Right cardiac atrium (tissue), 5 donors: ENCODE measurements at places on chromosomes 7 and 10. TPM values are rescaled to one million over a fixed set of nuclear protein-coding genes. Genes with fewer than 3 reads are reported as not detected.

The PDGFA gene
- 44.3 TPM for total RNA-seq

The LRRD1 gene
- total RNA-seq = not detected

The FOXP2 gene
- 2.1 TPM for total RNA-seq

The LIPK gene
- not detected for total RNA-seq

The C10orf143 gene
- 1.7 TPM for total RNA-seq

The HMX3 gene
- total RNA-seq = not detected

The TMEM225B gene
- total RNA-seq = 0.40 TPM

The ARMH3 gene
- 59.5 TPM for total RNA-seq

The TCAF2 gene
- total RNA-seq = 0.57 TPM

The PDZD7 gene
- total RNA-seq = 0.89 TPM

The GBX1 gene
- not detected for total RNA-seq

The HIPK2 gene
- 96.1 TPM for total RNA-seq

The GLI3 gene
- 3.1 TPM for total RNA-seq

The SPDYE6 gene
- not detected for total RNA-seq

The PAPOLB gene
- 0.23 TPM for total RNA-seq

The CYP17A1 gene
- not detected for total RNA-seq

The FRAT2 gene
- 7.5 TPM for total RNA-seq

The OIT3 gene
- total RNA-seq = 0.80 TPM

The CCL24 gene
- total RNA-seq = not detected

The ZNF488 gene
- total RNA-seq = not detected

The PNLIPRP1 gene
- 0.45 TPM for total RNA-seq

The TRIM50 gene
- total RNA-seq = 0.17 TPM

The HHEX gene
- total RNA-seq = 2.6 TPM
